Upper lobe of left lung (tissue), 6 donors: ENCODE measurements at places on chromosomes 2 and 18.

GRCh38 chr18:54888378-54888777 is 60.1 kb downstream of the RAB27B start:
- DNase-seq, result no peak

GRCh38 chr18:33802955-33803354 is 224.9 kb downstream of the ASXL3 start:
- no peak for DNase-seq

GRCh38 chr2:17850151-17850550 is 28.3 kb upstream of the KCNS3 start:
- no peak for DNase-seq

GRCh38 chr18:27213123-27213717 is 28.1 kb upstream of the CHST9 start:
- no peak for DNase-seq

- DNase-seq, result no peak
Observed at GRCh38 chr2:36800381-36800780, 103.9 kb downstream of the VIT start.

- no peak for DNase-seq
Observed at GRCh38 chr18:60892855-60893254, 440.4 kb upstream of the CDH20 start.

DNA sequence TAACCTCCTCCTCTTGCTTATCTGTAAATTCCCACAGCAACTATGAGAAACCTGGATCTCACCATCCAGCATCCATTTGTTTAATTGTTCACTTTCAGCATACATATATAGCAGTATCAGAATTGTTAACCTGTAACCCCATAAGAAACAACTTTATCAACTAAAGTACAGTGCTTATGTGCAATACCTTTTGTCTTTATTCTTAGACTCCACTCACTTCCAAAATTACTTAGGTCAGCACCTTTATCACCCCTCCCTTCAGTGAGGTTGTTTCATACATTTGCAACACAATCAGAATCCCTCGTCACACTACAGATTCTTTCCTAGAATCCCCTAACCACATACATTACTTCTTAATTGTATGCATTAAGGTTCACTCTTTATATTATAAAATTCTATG is 225.9 kb upstream of the NCKAP5 start:
- no peak for DNase-seq

DNA sequence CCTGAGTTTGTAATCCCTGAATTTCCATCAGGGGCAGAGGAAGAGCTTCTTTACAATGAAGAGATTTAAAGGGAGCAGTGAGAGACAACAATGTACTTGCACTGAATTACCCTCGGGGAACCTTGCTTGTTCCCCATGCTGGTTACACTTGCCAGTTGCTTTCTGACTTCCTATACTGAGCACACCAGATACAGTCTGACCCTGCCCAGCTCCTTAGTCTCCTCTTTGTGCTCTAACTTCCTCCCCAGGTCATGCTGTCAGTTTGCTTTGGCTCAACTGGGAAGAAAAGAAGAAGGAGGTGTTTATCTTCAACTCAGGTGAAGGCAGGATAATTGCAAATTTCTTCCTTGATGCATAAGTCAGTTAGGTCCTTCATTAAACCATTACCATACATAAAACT is 658.4 kb downstream of the NYAP2 start:
- DNase-seq, result no peak

DNA sequence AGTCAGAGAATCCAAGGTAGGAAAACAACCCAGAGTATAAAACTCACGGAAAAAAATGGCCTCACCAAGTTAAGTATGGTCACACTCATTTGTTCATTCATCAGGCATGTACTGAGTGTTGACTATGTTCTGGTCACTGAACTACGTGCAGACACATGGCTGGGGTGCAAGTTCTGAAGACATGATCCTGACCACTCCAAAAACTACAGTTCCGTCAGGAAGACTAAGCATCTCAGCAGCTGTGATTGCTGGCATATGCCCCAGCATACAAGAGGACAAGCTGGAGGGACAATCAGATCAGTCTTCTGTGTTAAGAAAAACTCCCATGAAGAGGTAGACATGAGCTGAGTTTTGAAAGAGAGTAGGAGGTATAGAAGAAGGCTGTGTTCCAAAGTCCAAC is 72.8 kb downstream of the TCF4 start:
- DNase-seq, result no peak

DNA sequence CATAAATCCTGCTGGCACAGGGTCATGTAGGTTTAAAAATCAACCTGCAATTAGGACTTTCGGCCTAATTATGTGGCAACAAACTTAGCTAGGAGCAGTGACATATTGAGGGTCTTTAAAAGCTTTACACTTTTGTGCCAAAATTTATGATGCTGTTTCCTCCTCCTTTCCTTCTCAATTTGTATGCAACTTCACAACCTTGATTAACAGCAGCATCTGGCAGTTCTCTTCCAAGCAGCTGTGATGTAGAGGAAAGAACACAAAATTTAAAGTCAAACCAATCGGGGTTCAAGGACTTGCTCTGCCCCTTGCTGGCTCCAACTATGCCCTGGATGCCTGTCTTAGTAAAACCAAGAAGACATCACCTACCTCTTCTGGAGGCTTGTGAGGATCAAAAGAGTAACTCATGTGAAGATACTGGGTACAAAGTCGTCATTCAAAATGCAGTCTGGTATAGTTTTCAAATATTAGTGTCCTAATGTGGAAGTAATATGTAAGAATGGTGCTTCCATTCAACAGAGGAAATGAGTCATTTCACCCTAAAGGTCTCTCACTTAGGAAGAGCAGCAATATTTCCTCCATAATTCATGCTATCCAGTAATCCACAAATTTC is 94.7 kb downstream of the ANKRD44 start:
- DNase-seq, result no peak

DNA sequence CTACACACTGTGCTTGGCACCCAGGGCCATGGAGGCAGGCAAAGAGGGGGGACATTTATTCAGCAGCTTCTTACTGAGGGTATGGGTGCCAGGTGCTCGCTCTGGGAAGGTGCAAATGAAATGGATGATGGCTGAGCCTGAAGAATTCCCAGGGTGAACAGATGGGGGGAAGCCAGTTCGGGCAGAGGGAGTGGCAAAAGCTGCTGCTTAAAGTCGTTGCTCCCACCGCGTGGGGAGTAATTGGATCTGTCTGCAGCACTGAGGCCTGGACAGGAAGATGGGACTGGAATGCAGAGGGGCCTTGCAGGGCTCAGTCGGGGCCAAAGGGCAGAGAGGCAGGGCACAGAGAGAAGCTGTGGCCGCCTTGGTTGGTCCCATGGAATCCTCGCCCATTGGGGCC is 51.2 kb downstream of the NEDD4L start:
- no peak for DNase-seq

DNA sequence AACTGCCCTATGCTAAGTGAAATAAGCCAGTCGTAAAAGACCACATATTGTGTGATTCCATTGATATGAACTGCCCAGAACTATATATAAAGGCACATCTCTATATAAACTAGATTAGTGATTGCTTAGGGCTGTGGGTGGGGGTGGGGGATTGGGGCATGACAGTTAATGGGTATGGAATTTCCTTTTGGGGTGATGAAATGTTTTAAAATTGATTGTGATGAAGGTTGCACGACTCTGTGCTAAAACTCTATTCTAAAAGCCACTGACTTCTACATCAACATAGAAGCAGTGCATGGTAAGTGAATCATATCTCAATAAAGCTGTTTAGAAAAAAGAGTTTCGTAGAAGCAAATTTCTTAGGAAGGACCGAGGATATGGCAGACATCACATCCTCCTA is 53.0 kb downstream of the CDCA7 start:
- no peak for DNase-seq

DNA sequence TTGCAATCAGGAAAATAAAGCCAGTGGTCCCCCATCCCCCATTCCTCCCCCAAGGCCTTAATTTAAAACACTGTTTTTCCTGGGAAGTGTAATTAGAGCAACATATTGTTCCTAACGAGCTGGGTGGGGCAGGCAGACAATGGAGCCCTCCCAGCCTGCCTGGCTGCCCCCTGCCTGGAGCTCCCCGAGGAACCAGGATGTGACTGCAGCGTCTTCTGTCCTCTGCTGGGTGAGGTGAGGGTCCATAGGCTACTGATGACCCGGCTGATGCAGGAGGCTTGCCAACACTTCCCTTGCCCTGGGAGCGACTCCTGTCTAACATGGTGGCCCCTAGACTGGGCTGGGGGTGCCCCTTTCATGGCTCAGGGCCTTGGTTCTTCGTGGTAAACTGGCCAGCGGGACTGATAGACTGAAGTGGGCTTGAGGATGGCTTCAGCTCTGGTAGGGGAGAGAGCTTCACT is 152.4 kb downstream of the DYSF start:
- DNase-seq, result no peak

GRCh38 chr18:75489493-75490190 is 62.1 kb upstream of the SMIM21 start:
- DNase-seq, result no peak

DNA sequence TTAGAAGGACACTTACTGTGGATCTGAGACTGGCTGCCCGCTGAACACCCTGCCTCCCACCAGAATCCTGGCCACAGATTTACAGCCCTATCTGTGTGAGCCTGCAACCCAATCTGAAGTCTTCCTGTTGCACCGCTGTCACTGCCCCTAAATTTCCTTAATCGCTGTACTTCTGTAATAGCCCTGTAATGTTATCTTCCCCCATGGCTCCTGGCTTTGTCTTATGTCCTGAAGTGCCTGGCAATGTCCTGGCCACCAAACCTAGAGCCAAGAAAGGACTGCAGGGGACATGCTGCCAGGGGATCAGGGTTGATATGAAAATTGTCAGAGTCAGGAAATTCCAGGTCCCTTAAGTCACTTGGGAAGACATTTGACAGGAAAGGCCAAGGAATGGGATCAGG is 52.7 kb downstream of the FHOD3 start:
- no peak for DNase-seq

GRCh38 chr2:70648961-70649360 is 95.3 kb upstream of the TGFA start:
- DNase-seq, result no peak

GRCh38 chr2:141381946-141382345 is 748.9 kb downstream of the LRP1B start:
- no peak for DNase-seq

GRCh38 chr18:25174324-25174723 is 177.6 kb downstream of the ZNF521 start:
- no peak for DNase-seq

DNA sequence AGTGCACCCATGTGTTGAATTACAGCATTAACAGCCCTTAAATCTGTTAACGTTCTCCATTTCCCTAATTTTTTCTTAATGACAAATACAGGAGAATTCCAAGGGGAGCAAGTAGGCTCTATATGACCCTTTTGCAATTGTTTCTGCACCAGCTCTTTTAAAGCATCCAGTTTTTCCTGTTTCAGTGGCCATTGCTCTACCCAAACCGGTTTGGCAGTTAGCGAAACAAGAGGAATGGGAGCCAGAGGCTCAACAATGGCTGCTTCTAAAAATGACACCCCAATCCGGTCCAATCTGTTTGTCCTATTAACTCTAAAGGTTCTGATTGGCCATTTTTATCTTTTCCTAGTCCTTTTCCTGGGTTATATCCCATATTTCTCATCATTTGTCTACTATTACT is 15.1 kb upstream of the SUCLG1 start:
- DNase-seq, result peak; percentile 35

DNA sequence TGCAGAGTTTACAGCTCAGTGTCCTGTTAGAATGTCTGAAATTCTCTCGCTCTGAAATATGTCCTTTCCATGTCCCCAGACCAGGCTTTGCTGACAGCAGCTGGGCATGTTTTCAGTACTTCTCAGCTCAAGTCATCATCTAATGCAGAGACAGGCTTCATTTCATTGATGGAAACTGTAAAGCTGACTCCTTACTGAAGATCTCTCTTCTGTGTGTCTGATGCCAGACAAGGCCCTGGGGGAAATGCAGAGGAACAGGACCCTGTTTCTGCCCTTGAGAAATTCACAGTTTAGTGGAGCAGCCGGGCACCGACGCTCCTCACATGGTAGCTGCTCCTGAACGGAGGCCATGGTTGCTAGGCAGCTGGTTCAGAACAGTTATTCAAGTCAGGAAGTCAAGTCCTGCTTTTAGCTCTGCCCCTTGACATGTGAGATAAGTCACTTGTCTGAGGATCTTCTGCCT is 24.6 kb upstream of the FZD7 start:
- DNase-seq, result no peak

GRCh38 chr2:209525834-209526281 is 102.0 kb downstream of the MAP2 start:
- DNase-seq, result no peak

- DNase-seq, result no peak
Observed at GRCh38 chr18:77144046-77144445, 11.5 kb upstream of the MBP start.

GRCh38 chr18:70260683-70261082 is 28.2 kb upstream of the SOCS6 start:
- DNase-seq, result no peak

DNA sequence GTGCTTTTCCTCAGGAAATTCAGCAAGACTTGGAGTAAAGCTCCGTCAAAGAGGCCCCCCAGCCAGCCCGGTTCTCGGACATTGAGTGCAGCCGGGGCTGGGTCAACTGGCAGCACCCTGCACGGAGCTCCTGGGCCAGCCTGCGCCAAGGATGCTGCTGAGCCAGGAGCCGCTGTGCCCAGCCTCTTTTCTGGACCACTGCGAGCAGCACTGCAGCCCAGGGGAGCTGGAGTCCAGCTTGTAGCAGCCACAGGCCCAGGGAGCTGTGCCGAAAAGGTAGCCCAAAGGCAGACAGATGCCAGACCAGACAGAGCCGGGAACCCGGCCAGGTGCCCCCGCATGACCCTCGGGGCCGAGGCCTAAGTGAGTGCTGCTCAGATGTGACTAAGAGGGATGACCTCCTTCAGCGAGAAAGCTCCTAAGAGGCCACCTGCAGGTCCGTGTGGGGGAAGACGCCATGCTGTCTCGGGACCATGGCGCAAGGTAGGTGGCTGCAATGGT is 7.3 kb downstream of the CLHC1 start:
- no peak for DNase-seq

DNA sequence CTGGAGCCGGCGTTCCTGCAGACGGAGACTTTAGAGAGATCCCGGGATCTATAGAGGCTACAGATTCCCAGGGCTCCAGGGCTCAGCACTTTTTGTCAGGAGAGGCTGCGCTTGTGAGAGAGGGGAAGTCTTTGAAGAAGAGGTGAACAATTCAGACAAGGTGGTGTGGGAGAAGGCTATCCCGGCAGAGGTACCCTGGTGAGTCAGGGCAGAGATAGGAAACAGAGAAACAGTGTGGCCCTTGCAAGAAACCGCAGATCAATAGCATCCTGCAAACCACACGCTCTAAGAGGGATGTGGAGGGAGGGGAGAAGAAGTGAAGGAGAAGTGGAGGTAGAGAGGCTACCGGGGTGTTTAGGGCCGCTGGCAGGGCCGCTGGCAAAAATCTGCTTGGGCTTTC is 160.5 kb upstream of the APCDD1 start:
- DNase-seq, result no peak

GRCh38 chr18:79521416-79522205 is 125.9 kb downstream of the NFATC1 start:
- DNase-seq, result no peak

DNA sequence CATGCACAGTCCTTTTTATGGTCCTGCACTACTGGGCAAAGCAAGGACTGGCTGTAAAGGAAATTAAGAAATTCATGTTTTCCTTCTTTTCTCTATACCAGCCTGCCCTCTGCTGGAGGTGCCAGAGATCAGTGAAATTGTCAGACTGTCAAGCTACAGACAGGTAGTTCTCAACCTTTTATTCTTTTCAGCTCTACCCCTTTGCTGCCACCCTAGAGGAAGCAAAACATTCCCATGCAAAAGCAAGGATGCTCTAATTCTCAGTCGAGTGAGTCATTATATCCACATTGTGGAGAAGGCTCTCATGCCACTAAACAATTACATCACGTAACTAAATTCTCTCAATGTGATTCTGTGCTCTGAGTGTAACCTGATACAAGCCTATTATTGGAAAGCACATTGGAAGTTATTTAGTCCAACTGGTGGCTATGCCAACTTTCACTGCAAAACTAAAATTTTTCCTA is 25.0 kb upstream of the RAPGEF4 start:
- no peak for DNase-seq
